ENCODE measurements at places on chromosomes 2 and 18.
A peak's percentile ranks its signal among the peaks of the same experiment; 100 is the strongest.

DNA sequence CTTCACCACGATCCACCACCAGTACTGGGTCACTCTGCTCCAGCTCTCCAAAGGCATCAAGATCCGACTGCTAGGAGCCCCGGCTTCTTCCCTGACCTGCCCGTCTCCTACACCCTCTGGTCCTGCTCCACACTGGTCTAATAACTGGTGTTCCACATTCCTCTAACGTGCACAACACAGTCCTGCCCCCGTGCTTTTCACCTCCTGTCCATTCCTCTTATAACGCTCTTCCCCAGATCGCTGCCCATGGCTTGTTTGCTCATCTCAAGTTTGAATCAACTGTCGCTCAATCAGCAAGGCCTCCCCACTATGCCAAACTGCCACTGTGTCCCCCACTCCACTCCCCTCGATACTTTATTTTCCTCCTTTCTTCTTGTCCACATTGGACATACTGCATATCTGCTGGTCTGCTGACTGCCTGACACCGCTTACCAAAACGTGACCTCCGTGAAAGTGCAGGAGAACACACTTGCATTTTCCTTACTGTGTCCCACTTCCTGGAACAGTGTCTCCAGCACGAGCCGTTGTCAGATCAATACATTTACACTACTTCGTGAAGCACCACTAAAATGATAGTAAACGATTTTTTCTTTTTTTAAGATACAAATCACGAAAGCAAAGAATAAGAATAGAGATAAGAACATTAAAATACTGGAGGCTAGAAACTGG is 6.5 kb downstream of the HDLBP start:
- no peak overlapping the region for H3K27ac ChIP-seq
- DNase-seq, result no peak
- peaks cover 3% of the 10 kb centered on the region for H3K36me3 ChIP-seq
- H3K4me3 ChIP-seq, result no peak overlapping the region
- H3K4me1 ChIP-seq, result peaks cover 16% of the 10 kb centered on the region

DNA sequence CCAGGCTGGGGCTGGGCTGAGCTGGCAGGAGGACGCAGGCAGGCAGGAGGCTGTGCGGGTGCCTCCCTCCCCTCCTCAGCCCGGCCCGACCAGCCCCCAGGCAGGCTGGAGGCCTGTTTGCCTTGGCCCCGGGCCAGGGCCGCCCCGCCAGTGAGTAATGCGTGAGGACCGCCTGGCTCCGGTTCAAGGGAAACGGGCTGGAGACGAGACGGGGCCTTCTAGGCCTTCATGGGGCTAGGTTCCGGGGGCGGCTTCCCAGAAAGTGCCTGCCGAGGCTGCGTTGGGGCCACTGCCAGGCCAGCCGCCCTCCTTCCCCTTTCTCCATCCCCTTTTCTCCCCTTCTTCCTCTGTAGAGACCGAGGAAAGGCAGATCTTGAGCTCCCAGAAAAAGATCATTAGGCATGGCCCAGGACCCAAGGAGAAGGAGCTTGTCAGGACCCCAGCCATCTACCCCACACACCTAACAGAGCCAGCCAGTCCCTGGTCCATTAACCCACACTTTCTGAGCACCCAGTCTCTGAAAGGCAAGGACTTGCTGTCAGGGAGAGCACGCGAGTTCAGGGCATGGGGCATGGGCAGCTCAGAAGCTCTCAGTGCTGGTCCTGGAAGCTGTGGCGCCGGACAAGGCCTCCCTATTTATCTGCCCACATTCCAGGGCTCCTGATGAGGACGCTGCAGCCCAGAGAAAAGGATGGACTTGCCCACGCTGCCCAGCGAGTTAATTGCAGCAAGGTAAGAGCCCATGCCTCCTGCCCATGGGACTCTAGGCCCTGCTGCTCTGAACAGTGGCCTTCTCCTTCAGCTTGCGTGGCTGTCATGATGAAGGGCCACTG is 48.5 kb downstream of the SMAD7 start:
- peak overlapping the region; percentile 66 for H3K27ac ChIP-seq
- H3K36me3 ChIP-seq, result no peaks in the 10 kb centered on the region
- peaks cover 11% of the 10 kb centered on the region for H3K4me1 ChIP-seq

DNA sequence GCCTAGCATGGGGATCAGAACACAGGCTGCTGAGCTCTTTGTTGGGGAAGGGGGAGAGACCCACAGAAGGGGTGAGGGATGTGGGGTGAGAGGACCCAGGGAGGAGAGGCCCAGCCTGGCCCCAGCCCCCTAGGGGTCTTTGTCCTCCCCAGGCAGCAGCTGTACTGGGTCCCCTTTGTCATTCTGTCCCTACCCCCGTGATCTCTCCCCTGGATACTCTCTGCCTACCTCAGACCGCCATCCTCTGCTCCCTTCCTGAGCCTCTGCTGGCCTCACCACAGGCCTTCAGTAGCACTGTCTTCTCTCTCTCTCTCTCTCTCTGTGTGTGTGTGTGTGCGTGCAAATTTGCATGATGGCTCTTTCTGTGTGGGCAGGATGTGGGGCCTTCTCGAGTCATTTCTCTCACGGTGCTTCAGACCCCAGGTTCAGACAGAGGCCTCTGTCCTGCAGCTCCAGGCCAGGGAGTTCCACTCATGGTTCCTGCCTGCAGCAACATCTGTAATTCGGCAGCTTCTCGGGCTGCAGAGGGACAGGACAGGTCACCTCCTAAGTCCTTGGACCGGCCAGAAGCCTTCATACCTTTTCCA is 1.4 kb downstream of the PSD4 start:
- peak; percentile 68 for DNase-seq
- peak overlapping the region; percentile 44 for H3K27ac ChIP-seq
- no peaks in the 10 kb centered on the region for H3K4me1 ChIP-seq
- H3K27me3 ChIP-seq, result no peaks in the 10 kb centered on the region

- no peak for DNase-seq
- no peaks in the 10 kb centered on the region for H3K4me1 ChIP-seq
- no peak overlapping the region for H3K27ac ChIP-seq
- H3K4me3 ChIP-seq, result no peak overlapping the region
- H3K36me3 ChIP-seq, result no peaks in the 10 kb centered on the region
- H3K27me3 ChIP-seq, result no peaks in the 10 kb centered on the region
Measured at GRCh38 chr2:215614296-215614695, 178.4 kb upstream of the FN1 start.

DNA sequence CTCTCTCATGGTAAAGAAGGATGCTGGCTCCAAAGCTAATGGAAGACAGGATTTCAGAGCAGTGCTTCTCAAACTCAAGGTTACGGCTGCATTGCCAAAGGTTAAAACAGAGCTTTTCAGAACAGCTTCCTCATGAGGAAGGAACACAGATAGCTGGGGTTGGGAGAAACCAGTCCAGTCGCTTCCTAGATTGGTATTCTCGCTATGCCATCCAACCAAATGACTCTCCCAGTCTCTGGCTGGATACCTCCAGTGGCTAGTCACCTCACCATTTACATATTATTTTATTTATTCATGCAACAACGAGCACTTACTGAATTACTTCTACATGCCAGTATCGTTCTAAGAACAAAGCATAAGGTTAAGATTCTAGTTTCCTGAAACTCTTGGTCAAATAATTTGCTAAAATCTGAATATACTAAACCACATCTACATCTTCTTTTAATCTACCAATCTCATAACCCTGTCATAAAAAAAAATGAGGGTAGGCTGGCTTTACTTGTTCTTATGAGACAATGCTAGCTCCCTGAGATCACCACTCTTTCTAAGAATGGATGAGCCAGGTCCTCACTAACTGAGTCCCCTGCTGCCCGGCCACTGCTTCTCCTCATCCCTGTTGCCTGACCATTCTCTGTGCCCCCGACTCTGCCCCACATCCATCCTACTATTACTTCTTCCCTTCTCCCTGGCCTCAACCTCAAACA is 20.4 kb downstream of the KDSR start:
- no peaks in the 10 kb centered on the region for H3K27me3 ChIP-seq
- peak overlapping the region; percentile 49 for H3K27ac ChIP-seq
- no peak for DNase-seq

GRCh38 chr2:50957896-50958295 is 74.0 kb downstream of the NRXN1 start:
- H3K36me3 ChIP-seq, result no peaks in the 10 kb centered on the region
- H3K27me3 ChIP-seq, result no peaks in the 10 kb centered on the region
- no peak overlapping the region for H3K4me3 ChIP-seq
- H3K4me1 ChIP-seq, result no peaks in the 10 kb centered on the region
- no peak overlapping the region for H3K27ac ChIP-seq

DNA sequence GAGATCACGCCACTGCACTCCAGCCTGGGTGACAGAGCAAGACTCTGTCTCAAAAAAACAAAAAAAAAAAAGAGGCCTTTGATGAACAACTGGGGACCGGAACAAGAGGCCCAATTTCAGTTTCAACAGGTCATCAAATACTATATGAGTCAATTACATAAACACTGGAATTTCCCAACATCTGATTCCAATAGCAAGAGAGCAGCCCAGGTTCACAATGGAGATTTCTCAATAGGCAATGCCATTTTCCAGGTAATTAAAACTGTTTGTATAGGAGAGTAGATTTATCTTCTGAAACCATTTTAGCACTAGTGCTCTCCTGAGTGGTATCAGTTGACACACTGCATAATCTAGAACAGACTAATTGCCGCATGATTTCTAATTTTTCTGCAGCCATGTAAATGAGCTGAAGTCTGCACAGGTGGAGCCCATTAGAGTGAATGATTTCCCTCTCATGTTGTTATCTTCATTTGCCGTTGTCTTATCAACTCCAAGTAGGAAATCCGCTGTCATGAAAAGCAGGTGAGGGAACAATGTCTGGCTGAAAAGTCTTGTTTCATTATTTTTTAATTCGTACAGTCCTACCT is 264.1 kb upstream of the MEIS1 start:
- H3K27me3 ChIP-seq, result no peaks in the 10 kb centered on the region
- DNase-seq, result no peak
- no peak overlapping the region for H3K27ac ChIP-seq

GRCh38 chr18:10312326-10313015 is 142.0 kb upstream of the APCDD1 start:
- no peak for DNase-seq
- no peaks in the 10 kb centered on the region for H3K36me3 ChIP-seq
- no peaks in the 10 kb centered on the region for H3K4me1 ChIP-seq
- H3K27ac ChIP-seq, result no peak overlapping the region
- no peak overlapping the region for H3K4me3 ChIP-seq

DNA sequence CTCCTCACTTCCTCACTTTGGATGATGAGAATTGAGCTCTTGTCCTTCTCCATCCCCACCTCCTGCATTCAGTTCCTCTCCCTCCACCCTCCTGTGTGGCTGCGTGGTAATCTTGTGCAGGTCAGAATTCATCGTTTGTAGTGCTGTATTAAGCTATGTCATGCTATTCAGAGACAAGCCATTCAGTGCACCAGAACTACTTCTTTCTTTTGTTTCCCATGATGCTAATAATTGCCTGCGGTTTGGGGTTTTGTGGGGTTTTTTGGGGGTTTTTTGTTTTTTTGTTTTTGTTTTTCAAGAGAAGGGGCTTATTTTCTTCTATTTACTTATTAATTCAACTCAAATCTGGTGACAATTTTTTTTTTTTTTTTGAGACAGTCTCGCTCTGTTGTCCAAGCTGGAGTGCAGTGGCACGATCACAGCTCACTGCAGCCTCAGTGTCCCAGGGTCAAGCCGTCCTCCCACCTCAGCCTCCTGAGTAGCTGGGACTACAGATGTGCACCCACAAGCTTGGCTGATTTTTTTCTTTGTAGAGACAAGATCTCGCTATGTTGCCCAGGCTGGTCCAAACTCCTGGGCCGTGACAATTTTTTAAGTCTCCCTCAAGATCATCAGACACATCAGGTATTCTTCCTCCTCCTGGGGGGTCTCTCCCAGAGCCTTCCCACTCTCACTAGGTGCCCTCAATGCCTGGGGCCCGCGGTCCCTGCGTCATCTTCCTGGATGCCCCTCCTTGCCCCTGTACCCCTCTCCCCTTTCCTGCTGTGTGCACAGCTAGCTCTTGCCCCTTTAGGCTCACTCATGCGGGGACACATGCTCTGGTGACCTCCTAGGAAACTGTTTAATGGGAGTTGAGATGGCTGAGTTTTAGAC is 37.8 kb downstream of the MAL start:
- no peaks in the 10 kb centered on the region for H3K4me1 ChIP-seq
- no peak overlapping the region for H3K4me3 ChIP-seq

DNA sequence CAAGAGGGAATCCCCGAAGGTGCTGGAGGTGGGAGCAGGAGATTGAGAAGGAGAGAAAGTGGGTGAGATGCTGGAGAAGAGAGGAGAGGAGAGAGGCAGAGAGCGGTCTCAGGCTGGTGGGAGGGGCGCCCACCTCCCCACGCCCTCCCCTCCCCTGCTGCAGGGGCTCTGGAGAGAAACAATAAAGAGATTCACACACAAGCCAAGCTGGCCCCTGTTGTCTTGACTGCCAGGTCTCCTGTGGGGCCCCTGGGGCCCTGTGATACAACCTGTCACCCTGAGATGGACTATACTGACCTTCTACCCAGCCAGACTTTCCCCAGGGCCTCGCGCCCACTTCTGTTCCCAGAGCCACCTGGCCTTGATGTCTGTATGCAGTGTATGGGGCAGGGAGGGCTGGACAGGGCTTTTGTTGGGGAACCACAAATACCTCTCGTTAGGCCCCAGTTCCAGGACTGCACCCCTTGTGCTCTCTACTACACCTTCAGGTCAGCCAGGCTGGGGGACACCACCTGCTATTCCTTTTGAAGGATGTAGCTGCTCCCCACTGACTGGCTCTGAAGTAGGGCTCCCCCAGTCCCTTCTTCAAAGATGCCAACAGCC is 8.0 kb upstream of the SPEG start:
- peaks cover 2% of the 10 kb centered on the region for H3K4me1 ChIP-seq
- H3K4me3 ChIP-seq, result no peak overlapping the region
- no peaks in the 10 kb centered on the region for H3K27me3 ChIP-seq
- peak; percentile 7 for DNase-seq
- no peak overlapping the region for H3K27ac ChIP-seq
- no peaks in the 10 kb centered on the region for H3K36me3 ChIP-seq

GRCh38 chr2:66697366-66697765 is 262.4 kb downstream of the MEIS1 start:
- H3K27me3 ChIP-seq, result no peaks in the 10 kb centered on the region
- no peak for DNase-seq
- H3K36me3 ChIP-seq, result no peaks in the 10 kb centered on the region
- H3K4me1 ChIP-seq, result peaks cover 18% of the 10 kb centered on the region
- H3K27ac ChIP-seq, result peak overlapping the region; percentile 76

- no peak for DNase-seq
- H3K4me3 ChIP-seq, result no peak overlapping the region
- no peaks in the 10 kb centered on the region for H3K36me3 ChIP-seq
- no peak overlapping the region for H3K27ac ChIP-seq
- H3K27me3 ChIP-seq, result no peaks in the 10 kb centered on the region
Measured at GRCh38 chr2:107607054-107607453, 219.6 kb upstream of the RGPD4 start.

- no peaks in the 10 kb centered on the region for H3K36me3 ChIP-seq
- H3K4me3 ChIP-seq, result no peak overlapping the region
- no peaks in the 10 kb centered on the region for H3K4me1 ChIP-seq
- H3K27ac ChIP-seq, result no peak overlapping the region
- no peak for DNase-seq
- H3K27me3 ChIP-seq, result peaks cover 11% of the 10 kb centered on the region
Measured at GRCh38 chr2:110858993-110859701, 126.8 kb downstream of the ACOXL start.

GRCh38 chr2:215436705-215437565 is 1.1 kb upstream of the FN1 start:
- peaks cover 3% of the 10 kb centered on the region for H3K4me1 ChIP-seq
- H3K27ac ChIP-seq, result peak overlapping the region; percentile 87
- no peaks in the 10 kb centered on the region for H3K36me3 ChIP-seq
- DNase-seq, result no peak
- H3K4me3 ChIP-seq, result peak overlapping the region; percentile 47
- peaks cover 53% of the 10 kb centered on the region for H3K27me3 ChIP-seq

All from transverse colon (tissue), 4 donors.